NCI-H1417 treated with DMSO at 0.1 percent for 48 hours (cell line): ENCODE measurements at places on chromosomes 13 and 19.
A peak's percentile ranks its signal among the peaks of the same experiment; 100 is the strongest.

DNA sequence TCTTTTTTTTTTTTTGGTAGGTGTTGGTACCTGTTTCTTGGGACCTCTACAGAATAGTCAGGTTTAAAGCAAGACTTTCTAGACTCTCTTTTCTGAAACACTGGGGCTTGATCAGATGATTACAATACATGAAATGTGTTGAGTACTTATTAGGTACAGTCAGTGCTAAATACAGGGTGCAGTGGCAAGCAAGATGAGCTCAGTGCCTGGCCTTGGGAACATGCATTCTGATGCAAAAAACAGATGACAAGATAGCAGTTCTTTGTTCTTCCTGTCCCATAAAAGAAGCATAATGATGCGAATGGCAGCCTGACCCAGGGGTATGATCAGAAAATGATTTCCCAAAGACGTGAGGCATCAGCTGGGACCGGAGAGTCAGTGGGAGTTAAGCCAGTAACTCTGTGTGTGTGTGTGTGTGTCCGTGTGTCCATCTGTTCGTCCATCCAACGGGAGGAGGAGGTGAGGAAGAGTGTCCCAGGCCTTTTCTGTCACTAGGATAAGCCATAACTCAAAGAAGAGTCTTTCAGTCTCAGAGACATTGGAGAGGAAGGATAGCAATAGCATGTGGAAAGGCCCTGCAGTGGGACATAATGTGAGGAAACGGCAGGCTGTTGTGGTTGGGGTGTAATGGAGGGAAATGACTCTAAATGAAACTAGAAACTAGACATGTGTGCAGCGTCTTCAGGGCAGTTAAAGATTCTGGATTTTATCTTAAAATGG, 32.2 kb downstream of the SLAIN1 start:
- DNase-seq: no peak

DNA sequence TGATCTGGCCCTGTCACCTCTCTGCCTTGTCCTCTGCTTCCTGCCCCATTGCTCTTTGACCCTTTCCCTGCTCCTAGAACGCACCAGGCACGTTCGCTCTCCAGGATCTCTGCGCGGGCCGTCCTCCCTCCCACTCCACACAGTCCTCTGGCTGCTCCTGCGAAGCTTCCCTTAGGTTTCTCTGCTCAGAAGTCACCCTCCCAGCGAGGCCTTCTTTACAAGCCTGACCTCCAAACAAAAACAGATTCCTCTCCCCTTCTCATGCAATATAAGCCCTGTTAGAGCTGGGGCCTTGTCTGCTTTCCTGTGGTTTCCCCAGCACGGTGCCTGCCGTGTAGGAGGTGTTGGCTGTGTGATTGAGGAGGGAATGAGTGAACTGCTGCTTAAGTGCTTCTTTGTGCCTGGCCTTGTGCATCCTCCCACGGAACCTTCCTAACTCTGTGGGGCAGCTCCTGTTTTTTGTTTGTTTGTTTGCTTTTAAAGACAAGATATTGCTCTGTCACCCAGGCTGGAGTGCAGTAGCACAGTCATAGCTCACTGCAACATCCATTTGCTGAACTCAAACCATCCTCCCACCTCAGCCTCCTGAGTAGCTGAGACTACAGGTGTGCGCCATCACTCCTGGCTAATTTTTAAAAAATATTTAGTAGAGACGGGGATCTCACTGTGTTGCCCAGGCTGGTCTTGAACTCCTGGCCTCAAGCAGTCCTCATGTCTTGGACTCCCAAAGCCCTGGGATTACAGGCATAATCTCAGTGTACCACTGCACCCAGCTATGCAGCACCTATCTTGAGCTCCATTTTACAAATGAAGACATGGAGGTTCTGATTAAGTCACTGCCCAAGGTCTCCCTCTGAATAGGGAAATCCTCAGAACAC, 82.0 kb downstream of the SIPA1L3 start:
- DNase-seq: no peak

GRCh38 chr13:79779761-79780160, 298.8 kb downstream of the NDFIP2 start:
- DNase-seq: no peak

GRCh38 chr19:32457571-32458158, 52.1 kb downstream of the DPY19L3 start:
- DNase-seq: no peak

DNA sequence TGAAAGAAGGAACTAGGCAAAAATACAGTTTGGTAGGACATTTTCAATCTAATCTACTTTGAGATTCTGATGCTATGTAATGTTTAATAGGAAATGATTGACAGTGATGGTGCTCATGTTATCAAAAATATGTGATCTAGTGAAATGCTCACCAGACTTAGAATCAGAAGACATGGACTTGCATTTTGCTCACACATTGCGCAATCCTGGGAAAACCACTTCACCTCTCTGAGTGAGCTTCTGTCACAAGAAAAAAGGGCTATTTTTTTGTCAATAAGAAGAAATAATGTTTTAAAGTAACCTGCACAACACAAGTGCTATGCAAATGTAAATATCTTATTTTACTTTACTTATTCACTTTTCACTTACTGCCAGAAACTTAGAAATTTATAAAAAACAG, 380.9 kb upstream of the HTR2A start:
- DNase-seq: no peak

DNA sequence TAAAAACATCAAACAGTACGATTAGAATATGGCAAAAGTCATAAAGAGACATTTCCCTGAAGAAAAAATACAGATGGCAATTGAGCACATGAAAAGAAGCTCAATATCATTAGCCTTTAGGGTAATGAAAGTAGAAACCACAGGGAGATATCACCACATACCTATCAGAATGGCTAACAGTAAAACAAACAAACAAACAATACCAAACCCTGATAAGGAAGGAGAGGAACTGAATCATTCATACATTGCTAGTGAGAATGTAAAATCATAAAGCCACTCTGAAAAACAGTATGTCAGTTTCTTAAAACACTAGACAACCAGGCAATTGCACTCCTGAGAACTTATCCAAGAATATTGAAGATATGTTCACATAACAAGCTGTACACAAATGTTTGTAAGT, 1342.5 kb upstream of the SLC10A2 start:
- no peak for DNase-seq

GRCh38 chr19:16402041-16402440, 69.7 kb downstream of the EPS15L1 start:
- no peak for DNase-seq

GRCh38 chr13:27001705-27002104, 169.9 kb downstream of the USP12 start:
- DNase-seq: no peak

GRCh38 chr19:28905996-28906395, 307.0 kb downstream of the UQCRFS1 start:
- no peak for DNase-seq

DNA sequence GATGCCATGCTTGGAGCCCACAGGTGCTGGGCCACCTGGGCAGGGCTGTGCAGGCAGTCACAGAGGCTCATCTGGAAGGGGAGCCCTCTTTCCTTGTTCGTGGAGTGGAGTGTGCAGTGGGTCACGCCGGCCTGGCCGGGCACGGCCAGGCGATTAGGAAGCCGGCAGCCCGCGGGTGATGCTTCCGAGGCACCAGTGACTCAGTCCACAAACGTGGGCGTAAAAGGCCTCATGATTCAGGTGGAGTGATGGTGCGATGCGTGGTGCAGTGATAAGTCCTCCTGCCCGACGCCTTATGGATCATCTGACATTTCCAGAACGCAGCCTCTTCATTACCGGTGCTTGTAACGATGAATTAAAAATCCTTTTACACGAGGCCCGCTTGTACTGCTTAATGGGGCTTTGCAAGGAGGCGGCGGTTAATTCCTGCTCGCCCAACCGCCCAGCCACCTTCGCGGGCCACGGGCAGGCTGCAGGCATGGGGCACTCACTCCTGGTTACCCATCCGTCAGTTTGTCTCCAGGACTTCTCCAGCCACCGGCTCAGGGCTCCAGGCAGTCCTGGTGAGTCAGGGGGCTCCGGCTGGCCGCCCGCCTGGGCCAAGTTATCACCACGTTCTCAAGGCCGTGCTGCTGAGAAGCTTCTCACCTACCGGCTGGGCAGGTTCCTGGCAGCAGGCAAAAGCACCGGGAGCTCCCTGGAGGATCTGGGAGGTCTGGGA, 172.4 kb downstream of the KDM4B start:
- no peak for DNase-seq

- DNase-seq: peak; percentile 75
Observed at GRCh38 chr13:101757446-101758039, 305.1 kb downstream of the ITGBL1 start.

DNA sequence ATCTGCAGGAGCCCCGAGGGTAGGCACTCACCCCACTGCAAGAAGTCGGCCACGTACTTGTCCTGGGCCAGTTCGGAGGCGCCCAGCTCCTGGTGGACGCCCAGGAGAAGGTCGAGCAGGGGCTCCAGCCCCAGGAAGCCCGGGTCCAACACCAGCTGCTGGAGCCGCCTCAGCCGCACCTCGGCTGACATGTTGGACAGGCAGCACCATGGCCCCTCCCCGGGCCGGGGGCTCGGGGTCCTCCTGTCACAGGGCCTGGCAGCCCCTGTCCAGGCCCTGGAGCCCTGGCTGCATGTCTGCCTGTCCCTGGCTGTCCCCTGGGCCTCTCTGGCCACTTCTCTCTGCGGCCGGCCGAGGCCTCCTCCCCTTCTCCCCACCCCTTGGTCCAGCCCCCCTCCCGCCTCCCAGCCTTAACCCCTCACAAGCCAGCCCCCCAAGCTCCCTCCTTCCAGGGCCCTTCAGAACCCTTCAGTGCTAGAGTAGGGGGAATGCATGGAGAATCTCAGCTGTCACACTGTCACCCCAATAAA, at the start of gene DMPK:
DMPK (minus strand) TSS at position 329 of the 530 bp plus-strand sequence; CDS start at position 191, 138 bp downstream.
- no peak for DNase-seq

DNA sequence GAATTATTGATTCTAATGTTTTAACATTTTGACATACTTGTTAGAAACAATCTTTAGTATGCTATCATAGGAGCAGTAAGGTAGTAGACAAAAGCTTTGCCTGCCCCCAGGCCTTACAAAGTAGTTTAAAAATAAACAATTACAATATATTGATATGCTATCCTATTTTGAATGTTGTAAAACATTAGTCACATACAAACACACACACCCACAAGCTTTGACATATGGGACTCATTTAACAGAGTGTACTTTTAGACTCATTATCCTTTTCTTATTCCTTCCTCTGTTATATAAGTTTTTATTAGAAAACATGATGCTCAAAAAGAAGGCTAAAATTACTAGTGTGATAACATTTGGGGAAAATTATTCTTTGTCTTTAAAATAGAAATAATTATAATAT, 33.5 kb downstream of the UCHL3 start:
- no peak for DNase-seq

- no peak for DNase-seq
Observed at GRCh38 chr13:46903748-46904147, 6.9 kb upstream of the HTR2A start.

GRCh38 chr19:32178401-32178800, 167.0 kb upstream of the ZNF507 start:
- DNase-seq: no peak

DNA sequence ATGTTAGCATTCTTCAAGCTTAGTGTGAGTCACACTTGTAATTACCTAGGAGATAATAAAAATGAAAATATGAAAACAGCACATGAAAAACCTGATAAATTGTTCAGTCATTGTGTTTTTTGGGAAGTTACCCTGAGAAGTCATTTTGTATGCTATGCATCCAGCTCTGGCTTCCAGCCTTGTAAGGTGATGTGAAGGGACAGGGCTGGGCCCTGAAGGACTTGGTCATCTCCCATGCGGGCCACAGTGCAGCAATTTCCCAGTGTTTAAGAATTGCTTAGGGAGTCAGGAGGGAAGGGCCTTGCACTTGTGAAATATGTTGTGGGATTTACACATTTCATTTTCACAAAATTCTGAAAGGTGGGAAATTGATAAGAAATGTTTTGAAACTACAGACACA, 41.3 kb downstream of the ARHGEF7 start:
- DNase-seq: no peak

- no peak for DNase-seq
Observed at GRCh38 chr13:24274452-24275021, 34.8 kb upstream of the C1QTNF9 start.

DNA sequence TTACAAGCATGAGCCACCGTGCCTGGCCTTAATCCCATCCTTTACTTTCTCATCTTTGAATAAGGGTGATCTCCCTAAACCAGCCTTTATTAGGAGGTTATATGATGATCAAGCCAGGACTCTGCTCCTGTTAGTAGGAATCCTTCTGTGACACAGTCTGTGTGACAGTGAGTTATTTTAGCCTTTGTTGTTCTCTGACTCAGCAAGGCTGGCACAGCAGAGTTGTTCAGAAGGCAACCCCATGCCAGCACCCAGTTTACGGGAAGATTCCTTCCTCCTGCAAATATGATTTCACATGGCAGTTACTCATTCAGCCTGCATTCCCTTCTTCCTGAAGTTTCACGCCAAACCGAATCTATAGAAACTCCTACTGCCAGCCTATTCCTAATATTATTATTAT, 10.5 kb upstream of the MIER2 start:
- no peak for DNase-seq

GRCh38 chr13:82257790-82258507, 1624.3 kb downstream of the SLITRK1 start:
- DNase-seq: no peak

DNA sequence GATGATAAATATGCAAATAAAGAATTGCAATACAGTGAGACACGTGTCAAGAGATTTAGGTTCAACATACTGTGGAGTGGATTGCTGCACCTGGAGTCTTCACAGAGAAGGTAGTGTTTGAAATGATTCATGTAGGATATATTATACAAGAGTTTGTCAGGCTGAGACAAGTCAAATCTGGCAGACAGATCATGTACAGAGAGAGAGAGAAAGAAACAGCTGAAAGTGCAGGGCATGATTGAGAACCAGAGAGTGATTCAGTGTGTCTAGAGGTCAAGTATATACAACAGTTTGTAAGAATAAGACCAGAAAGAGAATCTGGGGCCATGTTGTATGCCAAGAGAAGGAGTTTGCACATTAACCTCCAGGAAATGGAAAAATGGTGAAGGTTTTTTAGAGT, 2.1 kb upstream of the VWA8 start:
- no peak for DNase-seq

DNA sequence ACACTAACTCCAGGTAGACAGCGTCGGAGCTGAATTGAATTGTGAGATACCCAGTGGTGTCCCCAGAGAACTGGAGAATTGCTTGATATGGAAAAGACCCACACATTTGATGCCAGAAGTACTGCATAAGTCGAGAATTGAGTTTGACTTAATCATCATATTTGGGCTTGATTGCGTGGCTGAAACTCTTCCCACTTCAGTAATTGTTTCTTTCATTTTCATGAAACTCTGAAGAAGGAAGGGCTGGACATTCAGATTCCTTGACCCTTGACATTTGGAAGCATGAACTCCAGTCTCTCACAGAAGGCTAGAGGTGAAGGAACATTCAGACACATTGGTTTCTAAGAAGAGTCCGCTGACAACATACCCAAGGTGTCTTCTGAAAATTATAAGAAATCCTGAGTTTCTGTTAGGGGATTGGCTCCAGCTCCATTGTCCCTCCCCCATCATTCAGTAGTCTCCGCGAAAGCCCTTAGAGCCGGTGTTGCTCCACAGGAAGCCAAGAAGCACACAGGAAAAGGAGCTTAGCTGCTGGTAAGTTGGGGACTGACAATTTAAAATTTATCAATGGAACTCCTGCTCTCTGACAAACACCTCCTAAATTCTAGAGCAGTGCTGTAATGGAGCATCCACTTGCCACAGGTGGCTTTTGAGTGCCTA, at the start of gene FPR2:
FPR2 (plus strand) TSS at position 484 of the 660 bp plus-strand sequence. CDS start 7,479 bp downstream, outside the sequence.
- no peak for DNase-seq

- DNase-seq: no peak
Observed at GRCh38 chr19:28534766-28535351, 678.1 kb downstream of the UQCRFS1 start.
